ENCODE measurements at places on chromosomes 3 and 15. TPM values are rescaled to one million over a fixed set of nuclear protein-coding genes. Genes with fewer than 3 reads are reported as not detected.

DNA sequence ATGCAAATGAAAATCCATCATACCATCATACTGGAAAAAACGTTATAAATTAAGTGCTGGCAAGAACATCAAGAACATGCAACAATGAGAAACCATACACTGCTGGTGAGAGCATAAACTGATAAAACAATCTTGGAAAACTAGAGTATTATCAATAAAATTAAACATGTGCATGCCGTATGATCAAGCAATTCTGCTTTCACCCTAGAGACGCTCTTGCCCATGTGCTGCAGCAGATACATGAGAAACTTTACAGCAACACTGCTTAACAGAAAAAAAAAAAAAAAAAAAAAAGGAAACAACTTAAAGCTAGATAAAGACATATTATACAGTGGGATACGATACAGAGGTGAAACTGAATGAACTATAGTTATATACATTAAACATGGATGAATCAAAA is 21.8 kb downstream of the SPG11 start:
- ATAC-seq = no peak

TYRO3 gene
- 15.6 TPM for total RNA-seq

DNA sequence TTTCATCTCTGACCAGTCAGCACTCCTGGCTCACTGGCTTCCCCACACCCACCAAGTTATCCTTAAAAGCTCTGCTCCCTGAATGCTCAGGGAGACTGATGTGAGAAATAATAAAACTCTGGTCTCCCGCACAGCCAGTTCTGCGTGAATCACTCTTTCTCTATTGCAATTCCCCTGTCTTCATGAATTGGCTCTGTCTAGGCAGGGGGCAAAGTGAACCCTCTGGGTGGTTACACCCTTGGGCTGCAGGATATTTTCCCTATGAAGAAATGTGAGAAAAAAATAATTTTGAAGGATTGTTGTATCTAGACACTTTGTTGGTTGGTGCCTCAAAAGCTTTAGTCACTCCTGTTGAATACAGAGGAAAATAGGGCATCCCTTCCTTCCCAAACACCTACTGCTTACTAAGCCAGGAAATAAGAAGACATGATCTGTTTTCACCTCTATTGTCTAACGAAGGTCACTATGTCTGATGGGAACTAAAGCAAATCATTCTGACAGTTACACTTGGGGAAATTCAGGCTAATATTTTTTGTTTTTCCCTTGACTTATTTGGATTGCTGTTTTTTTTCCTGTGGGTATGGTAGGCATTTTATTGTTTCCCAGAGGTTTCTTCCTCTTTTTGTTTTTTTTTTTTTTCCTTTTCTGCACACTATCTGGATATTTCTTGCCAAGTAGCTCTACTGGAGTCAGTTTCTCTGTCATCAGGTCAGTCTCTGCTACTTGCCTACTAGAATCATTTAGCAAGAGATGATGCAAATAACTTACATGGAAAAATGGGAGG is 15.3 kb upstream of the TNFSF10 start:
- ATAC-seq = no peak

GRCh38 chr3:126288314-126288713 is 68.9 kb downstream of the KLF15 start:
- no peak for ATAC-seq

DNA sequence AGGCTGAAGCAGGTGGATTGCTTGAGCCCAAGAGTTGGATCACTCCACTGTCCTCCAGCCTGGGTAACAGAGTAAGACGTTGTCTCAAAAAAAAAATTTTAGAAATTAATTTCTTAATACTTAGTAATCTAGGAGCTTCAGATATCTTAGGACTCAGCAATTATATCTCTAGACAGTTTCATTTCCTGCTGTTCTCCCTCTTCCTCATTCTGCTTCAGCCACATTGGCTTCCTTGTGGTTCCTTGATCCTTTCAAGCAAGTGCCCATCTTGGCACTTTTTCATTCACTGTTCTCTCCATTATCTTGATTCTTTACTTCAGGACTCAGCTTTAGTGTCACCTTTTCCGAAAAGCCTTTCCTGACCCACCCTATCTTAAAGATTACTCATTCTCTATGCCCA is 22.5 kb downstream of the TMEM202 start:
- ATAC-seq = no peak
